Stimulated activated CD4-positive, alpha-beta T cell treated with anti-CD3 and anti-CD28 coated beads, Interleukin-12 subunit alpha, Interleukin-12 subunit beta, amount 100 ng/mL, for 4 hours (primary cell): ENCODE measurements at places on chromosomes 3 and 15.

DNA sequence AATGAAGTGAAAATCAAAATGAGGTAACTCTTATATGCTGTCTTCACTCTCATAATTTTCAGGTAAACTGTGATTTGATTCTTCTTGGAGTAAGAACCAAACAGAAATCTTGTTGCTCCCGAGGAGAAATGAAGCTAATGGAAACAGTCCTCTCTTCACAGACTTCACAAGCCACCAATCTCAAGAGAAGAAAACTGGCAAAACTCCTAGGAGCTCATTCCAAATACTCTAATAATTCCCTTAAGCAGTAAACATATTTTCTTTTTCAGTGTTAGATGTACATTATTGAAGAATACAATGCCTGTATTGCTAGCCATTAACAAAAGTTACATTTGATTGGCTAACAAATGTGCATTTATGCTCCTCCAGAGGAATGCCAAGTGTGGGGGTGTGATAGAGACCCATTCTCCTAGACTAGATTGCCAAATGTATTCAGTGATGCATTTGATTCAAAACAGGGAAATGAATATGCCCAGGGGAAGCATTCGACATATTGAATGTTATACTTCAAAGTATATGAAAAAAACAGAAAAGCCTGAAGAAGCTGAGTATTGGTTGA is 11.8 kb upstream of the RIOX2 start:
- no peak for DNase-seq

GRCh38 chr3:19547665-19548464 is 386.2 kb downstream of the EFHB start:
- DNase-seq = no peak

DNA sequence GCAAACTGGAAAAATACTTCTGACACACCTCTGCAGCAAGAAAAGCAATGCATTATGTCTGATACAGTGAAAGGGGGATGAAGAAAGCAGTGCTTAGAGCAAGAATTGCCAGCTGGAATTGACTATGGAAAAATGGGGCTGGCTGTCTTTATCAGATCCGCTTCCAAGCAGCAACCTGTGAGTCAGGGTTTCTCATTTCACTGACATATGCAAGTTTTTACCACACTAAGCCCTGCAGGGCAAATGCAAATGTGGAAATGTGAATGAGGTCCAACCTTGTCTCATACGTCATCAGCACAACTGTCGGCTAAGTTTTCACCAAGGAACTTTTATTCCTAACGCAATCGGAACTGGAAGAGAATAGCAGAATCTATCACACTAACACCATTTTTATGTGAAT is 172.5 kb upstream of the GADL1 start:
- DNase-seq = no peak

GRCh38 chr3:188789251-188789650 is 382.5 kb upstream of the TPRG1 start:
- no peak for DNase-seq

GRCh38 chr3:143298380-143298779 is 178.8 kb downstream of the CHST2 start:
- no peak for DNase-seq

DNA sequence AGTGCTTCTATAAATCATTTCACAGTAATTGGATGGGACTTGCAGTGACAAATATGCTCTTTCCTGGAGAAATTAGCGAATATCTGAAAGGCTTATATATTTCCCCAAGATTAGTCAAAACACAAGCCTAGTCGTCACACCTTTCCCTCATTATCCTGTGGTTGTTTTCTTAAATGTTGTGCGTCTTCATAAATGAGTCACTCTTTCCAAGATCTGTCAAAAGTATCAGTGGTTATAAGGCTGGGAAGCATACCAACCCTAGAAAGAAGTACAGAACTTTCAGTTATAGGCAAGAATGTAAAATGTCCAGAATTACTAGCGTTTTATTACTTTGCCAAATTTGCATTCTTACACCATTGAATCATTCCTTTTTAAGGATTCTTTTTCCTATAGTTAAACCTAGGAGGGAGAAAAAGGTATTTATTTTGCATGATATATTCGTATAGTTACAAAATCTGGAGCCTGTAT is 33.6 kb downstream of the TMEM212 start:
- DNase-seq = no peak

DNA sequence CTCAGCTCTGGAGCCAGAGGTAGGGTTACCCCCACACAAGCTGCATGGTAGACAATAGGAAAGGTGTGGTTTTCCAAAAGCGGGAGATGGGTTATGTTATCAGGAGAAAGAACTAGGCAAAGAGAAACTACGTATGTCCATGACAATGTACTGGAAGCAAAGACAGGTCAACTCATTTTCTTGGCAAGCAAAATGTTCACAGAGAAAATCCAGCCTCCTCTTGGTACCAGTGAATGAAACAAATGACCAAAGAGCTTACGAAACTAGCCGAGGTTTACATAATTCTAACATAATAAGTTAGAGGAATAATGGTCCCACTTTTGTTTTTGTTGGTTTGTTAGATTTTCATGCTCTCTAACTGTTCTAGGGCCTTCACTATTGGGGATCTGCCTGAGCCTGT is 338.1 kb upstream of the TGFBR2 start:
- DNase-seq = no peak

DNA sequence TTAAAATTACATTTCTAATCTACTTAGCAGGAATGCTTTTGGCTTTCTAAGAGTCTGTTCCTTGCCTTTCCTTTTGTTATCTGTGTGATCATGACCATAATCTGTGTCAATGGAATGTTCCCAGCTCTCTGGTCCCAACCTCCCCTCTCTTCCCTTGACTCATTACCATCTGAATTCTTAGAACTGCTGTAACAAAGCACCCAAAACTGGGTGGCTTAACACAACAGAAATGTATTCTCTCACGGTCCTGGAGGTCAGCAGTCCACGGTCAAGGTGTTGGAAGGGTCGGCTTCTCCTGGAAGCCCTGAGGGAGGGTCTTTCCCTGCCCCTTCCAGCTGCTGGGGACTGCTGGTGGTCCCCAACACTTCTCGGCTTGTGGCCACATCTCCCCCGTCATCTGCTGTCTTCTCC is 81.1 kb downstream of the LRRK1 start:
- no peak for DNase-seq

DNA sequence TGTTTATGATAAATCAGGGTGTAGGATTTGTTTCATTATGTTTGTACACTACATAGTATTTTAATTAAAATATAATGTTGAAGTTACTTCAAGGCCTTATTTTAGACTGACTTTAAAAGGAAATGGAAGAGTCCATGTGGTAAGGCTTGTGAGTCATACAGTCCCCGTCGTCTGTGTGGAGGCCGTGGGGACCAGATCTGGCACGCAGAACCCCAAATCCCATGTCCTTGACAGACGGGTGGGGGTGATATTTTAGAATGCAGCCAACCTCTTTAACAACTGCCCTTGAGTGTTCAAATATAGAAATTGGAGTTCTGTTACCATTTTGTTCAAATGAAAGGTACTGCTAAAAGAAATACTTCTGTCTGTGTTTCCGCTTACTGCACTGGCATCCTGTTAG is 35.8 kb downstream of the ABHD17C start:
- DNase-seq = no peak

DNA sequence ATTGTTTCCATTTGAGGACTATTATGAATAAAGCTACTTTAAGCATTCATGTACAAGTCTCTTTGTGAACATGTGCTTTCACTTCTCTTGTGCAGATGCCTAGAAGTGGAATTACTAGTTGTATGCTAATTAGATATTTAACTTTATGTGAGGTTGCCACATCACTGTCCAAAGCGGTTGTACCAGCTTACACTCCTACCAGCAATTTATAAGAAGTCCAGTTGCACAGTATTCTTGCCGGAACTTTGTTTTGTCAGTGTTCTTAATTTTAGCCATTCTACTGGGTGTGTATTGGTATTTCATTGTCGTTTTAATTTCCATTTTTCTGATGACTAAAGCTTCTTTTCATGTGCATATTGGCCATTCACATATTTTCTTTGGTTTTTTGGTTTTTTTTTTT is 29.1 kb downstream of the SEMA3G start:
- no peak for DNase-seq

DNA sequence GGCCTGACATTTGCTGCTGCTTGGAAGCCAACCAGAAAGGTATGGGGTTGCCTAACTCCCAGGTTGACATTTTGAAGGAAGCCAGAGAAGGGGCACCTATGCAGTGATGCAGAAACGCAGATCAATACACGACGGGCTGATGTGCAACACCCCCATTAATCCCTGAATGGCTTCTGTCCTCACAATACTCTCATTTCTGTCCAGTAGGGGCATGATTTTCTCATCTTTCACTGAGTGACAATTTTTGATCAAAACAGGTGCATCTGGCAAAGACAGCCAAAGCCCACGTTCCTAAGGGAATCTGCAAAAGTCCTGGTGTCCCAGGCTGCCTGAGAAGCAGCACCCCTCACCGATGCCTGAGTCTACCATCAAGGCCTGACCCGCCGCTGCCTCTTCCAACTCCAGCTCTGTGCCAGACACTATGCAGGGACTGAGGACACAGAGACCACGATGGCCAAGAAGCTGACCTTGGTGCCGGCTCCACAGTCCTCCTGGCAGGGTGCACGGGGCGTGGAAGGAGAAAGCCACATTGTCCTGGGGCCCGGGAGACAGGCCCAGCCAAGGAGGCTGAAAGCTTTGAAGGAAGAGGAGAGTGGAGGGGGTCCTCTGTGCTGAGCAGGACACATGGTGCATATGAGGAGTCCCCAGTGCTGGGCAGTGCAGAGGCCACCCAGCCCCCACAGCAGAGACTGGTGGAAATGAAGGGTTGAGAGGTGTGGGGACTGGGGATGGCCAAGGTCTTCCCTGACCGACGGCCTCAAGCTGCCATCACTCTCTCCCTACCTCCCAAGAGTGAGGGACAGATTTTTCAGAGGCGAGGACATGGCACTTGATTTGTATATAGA is 159.6 kb downstream of the NUP210 start:
- DNase-seq = no peak

DNA sequence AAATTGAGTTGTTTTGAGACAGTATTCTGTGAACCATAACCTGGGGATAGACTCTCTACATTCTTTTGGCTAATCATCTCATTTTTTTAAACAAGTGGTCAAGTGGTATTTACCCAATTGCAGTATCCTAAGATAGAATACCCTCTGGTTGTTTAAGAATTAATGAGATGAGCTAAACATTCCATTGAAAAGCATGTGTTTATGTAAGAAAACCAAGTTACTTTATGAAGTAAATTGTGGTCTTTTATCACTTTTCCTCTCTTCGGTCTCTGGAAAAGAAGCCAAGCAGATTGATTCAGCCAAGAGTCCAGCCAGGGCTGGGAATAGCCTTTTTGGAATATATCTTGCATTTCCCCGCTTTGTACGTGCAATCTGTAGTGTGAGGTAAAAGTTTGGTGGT is 185.7 kb upstream of the TOPAZ1 start:
- no peak for DNase-seq

- DNase-seq = no peak
Observed at GRCh38 chr3:2513986-2514385, 415.3 kb downstream of the CNTN4 start.

- DNase-seq = peak; percentile 4
Observed at GRCh38 chr3:19866751-19867347, 67.2 kb downstream of the EFHB start.

DNA sequence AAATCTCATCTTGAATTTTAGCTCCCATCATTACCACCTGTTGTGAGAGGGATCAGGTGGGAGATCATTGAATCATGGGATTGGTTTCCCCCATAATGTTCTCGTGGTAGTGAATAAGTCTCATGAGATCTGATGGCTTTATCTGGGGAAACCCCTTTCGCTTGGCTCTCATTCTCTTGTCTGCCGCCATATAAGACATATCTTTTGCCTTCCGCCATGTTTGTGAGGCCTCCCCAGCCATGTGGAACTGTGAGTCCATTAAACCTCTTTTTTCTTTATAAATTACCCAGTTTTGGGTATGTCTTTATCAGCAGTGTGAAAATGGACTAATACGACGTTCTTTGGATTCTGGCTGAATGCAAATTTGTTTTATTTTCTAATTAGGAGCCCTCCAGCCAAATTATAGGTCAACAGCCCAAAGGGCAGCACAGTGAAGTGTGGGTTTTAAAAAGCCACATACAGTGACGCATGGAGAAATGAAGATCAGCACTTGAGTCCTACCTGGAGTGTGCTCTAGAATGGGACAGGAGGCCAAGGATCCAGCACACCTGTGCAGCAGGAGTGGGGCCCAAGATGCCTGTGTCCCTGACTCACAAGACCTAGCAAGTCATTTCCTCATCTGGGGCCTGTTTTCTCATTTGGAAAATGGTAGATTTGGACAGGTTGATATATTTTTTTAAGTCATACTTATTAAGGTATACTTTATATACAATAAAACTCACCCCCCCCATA is 89.6 kb downstream of the MB21D2 start:
- DNase-seq = no peak

- DNase-seq = no peak
Observed at GRCh38 chr3:191275751-191276150, 53.4 kb upstream of the CCDC50 start.

DNA sequence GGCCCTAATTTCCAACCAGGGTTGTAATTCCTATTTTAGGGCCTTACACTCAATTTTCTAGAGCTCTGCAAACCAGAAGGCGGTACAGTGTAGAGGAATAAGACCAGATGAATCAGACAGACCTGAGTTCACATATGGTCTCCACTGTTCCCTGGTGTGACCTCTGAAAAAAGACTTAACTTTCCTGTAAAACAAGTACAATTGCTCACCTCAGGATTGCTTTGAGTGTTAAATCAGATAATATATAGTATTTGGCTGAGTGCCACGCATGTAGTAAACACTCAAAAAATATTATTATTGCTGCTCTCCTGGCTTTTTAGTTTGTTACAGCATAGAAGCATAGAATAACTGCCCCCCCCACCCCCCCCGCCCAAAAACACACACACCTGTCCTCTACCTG is 51.0 kb upstream of the STT3B start:
- DNase-seq = no peak

DNA sequence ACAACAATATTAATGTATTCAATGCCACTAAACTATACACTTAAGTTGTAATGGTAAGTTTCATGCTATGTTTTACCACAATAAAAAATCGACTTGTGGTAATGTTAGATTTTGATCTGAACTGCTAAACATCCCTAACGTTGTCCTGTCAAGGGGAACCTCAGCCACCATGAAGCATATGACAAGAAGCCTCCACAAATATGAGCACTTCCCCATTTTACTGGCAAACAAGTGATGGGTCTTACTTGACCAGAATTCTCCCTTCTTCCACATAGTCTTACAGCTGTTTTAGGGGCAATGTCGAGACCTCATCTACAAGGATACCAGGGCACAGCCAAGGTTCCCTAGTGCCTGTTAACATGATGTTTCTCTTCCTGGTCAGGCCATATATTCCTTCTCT is 124.2 kb upstream of the ABI3BP start:
- DNase-seq = no peak

- DNase-seq = no peak
Observed at GRCh38 chr3:46864061-46864881, 1.0 kb upstream of the MYL3 start.

- no peak for DNase-seq
Observed at GRCh38 chr15:79282371-79283251, at the start of gene ANKRD34C. Gene ANKRD34C (plus strand): TSS chr15:79282722. CDS start chr15:79293285, 10,563 bp downstream.

DNA sequence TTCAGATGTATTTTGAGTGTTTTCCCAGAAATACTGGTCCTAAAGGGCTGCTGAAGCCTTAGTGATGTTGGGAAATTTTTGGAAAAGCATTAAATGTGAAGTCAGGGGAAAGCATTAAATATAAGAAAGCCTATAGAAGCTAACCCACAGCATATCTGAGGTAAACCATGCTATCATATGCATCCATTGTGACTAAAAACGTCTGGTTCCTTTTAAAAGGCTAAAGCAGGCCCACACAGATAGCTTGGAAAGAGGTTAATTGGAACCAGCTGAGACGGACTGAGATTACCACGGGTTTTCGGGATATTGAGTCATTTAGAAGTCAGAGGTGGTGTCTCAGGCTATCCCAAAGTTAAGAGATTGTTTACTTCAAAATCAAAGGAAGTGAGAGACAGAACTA is 78.2 kb downstream of the CYP19A1 start:
- no peak for DNase-seq

GRCh38 chr15:35697549-35698299 is 151.8 kb upstream of the DPH6 start:
- DNase-seq = no peak
